ENCODE measurements at places on chromosomes 4 and X.

DNA sequence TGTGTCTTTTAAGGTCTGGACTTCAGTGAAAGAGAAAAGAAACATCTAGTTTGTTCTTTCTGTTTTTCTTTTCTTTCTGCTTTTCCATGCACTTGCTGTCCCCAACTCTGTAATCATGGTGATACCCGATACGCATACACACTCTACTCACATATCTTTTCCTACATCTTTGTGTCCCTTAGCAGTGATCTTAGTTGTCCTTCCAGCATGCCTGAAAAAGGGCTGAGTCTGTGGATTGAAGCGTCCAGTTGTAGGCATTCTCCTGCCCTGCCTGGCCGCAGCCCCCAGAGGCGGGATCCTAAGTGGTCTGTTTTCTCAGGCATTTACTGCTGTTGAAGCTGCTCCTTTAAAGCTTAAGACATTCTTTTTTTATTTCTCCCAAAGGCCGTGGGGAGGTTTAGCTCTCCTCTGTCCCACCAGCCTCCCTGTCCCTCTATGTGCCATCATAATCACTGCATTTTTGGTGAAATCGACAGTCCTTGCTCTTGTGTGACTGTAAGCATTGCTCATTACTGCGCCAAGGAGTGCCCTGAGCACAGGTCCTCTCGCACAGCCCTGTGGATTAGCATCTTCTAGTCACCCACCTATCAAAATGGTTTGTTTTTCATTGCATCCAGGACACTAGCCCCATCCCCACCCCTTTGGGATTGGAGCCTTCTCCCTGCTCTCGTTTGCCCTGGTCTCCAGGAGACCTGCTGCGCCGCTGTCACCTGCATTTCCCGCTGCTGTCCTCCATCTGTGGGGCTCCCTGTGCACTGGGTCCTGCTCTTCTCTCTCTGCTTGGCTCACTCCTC lies 4.4 kb downstream of the RGS12 start:
- DNase-seq: no peak

DNA sequence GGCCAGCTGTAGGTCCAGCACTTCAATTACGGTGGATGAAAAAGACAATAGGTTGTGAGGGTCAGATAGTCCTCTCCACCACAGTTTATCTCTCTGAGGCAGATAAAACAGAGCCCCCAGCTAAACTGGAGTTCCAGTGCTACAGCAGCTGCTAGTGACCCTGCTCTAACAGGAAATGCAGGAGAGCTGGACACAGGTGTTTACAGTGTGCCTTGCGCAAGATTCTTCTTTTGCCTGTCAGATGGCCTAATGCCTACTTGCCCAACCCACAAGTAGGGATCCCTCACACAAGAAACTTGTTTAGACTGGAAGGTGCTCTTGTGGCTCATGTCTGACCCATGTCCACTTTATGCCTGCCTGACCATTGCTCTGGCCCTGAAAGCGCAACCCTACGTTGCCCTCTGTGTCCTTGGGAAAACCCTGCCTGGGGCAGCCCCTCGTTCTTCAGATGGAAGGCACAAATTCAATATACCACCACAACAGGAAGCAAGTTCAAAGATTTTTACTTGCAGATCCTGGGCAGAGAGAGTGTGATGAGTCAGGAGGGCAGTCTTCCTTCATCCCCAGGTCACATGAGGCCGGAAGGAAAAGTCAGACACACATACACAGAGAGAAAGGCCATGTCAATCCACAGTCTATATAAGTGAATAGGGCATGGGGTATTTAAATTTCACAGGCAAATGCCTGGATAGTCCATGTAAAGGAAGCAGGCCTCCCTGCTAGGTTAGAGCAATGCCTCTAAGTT lies 105.1 kb upstream of the ADGRL3 start:
- no peak for DNase-seq

- no peak for DNase-seq
These were observed 45.8 kb downstream of the ENOX2 start for GRCh38 chrX:130857207-130857606.

GRCh38 chr4:73853246-73853704 lies at the start of gene PF4V1:
Gene PF4V1 (plus strand): TSS chr4:73853296. CDS start chr4:73853363, 67 bp downstream.
- DNase-seq: no peak

DNA sequence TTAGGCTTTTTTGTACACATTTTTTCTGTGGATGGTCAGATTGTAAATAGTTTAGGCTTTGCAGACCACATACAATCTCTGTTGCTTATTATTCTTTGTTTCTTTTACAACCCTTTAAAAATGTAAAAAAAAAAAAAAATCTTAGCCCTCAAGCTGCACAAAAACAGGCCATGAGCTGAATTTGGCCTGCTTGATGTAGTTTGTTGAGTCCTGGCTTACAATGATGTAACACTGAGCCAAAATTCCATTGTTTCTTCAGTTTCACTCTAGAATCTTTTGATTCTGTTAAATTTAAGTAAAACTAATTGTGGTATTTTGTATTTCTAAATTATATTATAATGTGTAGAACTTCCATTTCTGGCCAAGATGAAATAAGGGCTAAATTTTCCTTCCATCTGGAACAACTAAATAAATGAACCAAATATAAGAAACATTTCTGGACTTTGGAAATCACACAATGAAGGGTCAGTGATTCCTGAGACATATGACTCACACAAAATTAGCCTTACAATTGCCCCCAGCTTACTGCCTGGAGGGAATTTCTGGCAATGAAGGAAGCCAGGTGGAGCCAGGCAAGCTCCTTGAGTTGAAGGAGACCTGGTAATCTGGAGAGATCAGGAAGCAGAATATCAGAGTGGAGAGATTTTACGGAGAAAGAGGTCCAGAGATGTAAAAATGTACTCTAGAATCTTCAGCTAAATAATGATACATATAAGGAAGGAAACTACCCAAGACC lies 29.8 kb downstream of the IQCM start:
- no peak for DNase-seq

- DNase-seq: no peak
These were observed 12.5 kb downstream of the CC2D2A start for GRCh38 chr4:15481961-15482745.

DNA sequence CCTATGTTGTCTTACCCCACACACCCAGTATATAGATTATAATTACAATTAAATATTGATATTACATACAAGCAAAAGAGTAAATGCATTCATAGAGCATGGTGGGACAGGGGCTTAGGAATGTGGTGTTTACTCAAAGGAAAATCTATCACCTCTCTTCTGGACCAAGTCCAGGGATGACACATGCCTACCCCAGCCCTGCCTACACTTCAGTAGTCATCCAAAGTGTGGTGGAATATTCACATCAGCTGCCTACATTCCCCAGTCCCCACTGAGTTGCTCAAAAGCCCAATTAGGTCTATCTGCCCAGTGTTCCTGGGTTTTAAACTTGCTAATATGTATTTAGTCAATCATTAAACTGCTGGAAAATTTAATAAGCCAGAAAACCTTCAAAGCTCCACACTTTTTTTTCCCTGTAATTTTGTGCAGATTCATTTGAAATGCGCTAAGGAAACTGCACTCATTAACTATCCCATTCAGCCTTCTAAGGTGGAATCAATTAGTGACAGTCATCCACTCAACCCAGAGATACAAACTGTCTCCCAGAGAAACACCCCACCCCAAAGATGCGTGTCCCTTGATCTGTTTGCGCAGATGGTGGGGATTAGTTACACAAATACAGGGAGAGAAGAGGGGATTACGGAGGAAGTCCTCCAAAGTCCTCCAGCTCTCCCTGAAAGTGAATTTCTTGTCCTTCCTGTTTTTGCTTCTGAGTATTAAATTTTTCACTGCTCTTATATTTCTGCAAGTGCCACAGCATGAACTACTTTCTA lies 91.7 kb upstream of the KDR start:
- no peak for DNase-seq

DNA sequence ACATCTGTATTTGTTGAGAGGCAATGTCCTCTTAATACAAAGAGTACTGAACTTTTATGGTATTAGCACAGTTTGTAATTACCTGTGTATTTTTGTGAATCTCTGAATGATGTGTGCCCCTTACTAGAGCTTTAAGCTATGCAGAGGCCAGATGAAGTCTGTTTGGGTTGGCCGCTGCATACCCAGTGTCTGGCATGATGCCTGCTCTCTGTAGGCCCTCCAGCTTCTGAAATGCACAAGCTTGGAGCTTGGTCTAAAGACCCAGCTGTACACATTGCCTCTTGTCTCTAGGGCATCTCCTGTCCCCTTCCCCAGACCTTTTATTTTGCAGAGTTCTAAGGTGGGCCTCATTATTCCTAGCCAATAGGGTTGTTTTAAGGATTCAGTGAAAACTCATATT lies 68.6 kb downstream of the CDS1 start:
- no peak for DNase-seq

DNA sequence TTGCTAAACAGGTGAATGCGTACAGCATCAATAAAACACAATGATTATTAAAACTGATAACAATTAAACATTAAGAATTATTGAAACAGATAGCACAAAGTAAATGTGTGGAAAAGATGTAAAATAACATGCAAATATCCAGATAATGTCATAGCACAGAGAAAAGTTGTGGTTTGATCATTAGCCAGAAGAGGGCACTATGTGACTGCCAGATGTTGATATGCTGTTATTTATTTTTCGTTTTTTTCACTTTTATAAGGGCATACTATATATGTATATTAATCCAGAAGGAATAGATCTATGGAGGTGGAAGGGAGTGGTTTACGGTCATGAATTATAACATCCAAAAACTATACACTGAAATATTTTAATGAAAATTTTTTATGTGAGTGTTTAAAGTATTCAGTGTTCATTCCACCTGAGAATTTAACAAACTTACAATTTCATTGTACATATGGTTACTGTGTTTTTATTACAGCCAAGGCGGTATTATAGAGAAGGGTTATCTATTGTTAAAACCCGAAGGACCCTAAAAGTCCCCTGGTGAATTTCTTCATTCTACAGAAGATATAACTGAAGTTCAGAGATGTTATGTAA lies 211.9 kb upstream of the UGT8 start:
- DNase-seq: peak; percentile 17

- peak; percentile 32 for DNase-seq
These were observed 5.7 kb downstream of the IL2 start for GRCh38 chr4:122450847-122451246.

DNA sequence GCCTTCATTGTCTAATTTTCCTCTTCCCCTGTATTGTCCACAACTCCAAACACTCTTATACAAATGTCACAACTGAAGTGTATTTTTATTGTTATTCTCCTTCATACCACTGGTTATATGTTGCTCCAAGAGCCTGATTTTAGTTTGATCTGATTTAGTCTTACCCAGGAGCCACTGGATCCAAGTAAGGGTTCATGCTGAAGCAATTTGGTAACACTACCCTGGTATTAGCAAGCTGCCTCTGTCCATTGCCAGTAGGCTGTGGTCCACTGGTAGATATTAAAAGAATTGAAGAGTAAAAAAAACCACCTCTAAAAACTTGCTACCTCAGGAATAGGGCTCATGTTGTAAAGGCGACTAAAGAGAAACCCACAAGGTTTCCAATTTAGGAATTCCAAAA lies 41.2 kb downstream of the AMOT start:
- DNase-seq: no peak

DNA sequence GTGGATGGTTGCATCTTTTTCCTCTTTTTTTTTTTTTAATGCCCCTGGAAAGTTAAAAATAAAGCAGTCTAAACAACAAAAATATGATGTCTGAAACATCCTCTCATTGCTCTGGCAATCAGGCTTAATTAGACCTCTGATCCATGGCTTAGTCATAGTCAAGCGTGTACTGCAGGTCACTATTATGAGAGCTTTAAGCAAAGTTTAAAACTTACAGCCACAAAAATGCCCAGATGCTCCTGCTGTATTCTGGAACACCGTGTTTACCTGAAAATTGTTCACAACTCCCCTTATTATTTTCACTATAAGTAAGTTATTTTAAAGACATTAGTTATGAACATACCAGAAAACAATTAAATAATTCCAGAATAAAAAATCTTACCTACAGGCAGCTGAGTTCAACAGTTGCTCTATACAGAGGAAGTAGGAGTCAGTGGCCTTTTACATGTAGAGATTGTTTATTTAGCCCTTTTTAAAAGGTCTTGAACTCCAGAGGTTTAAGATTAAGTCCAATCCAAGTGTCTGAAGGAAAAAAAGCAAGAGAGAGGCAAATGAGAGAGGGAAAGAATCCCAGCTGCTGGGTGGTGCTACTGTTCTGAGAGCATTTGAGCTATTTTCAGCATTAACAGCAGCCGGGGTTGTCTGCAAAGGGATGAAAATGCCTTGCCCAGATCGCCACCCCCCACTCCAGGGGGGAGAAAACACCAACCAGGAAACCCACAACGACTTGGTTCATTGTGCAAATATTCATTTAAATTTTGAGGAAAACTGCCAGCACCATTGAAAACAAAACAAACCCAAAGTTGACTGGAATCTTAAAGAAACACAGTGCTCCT lies 36.9 kb downstream of the SORBS2 start:
- no peak for DNase-seq

DNA sequence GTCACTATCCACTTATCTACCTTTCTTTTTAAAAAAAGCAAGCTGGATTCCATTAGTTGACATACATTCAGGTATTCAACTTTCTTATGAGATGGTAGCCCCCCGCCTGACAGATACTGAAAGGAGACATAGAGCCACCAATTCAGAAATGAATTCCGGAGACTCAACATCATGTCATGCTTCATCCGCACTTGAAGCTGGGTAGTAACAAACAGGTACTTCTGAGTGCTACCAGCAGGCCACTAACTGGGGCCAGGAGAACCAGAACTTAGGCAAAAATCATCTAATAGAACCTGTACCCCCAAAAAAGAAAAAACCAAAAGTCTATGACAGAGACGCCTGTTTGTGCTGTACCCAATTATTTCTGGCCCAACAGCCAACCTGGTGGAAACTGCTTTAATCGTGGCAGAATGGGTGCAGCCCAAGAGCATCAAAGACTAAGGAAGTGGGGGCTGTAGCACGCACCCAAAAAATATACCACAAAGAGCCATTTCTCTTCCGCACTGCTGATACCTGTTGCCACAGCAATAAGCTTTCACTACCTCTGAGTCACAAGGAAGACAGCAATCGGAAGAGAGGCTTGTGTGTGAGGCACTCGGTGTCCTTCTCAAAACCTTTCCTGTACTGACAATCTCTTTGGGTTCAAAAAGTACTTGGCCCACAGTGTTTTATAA lies 84.8 kb downstream of the AFAP1 start:
- peak; percentile 82 for DNase-seq

DNA sequence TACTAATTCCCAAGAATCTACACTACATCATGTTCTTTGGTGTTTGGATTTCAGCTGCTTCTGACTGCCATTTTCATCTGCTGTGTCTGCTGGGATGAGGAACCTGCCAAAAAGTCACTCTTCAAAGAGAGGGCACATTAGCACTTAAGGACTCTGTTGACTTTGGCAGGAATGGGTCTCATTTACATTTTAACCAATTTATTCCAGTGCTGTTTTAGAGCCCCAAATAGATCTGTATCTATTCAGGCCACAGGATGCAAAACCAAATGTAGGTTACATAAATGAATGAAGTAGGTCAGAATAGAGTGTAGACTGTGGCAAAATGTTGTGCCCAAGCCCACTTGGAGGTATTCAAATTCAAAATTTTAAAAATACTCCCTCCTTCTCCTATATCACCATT lies 14.4 kb downstream of the TXK start:
- DNase-seq: no peak

GRCh38 chrX:23540532-23540931 lies 126.8 kb upstream of the PRDX4 start:
- no peak for DNase-seq

- peak; percentile 80 for DNase-seq
These were observed 4.6 kb upstream of the SOWAHD start for GRCh38 chrX:119753639-119754257.

Measured in activated CD4-positive, alpha-beta T cell treated with anti-CD3 and anti-CD28 coated beads, Interleukin-2, amount 10 ng/mL, durations not matched to agents 7 days and 5 days (primary cell).